ENCODE measurements at places on chromosomes 6 and 20.

GRCh38 chr6:66134021-66134420, 427.0 kb upstream of the EYS start:
- DNase-seq = no peak

GRCh38 chr20:62425281-62426058, 1.9 kb downstream of the RBBP8NL start:
- DNase-seq = no peak

DNA sequence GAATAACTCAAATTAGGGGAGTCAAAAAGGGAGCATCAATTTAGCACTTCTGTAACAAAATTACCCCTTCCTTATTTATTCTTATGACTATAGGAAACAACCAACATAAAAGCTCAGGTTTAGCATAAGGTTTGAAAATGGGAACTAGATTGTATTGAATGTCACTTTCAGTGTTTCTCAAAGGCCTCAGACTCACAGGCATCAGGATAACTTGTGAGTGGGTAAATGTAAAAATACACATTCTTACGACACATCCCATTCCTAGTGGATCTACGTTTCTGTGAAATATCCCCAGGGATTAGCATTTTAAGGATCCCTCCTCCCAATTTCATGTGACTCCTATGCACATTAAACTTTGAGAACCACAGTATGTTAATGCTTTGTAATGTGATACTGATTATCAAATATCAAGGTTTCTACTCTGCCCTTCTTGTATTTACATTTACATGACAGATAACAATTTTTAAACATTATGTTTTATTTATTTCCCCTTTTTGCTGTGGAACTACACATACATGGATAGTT, 114.8 kb downstream of the HS3ST5 start:
- DNase-seq = no peak

GRCh38 chr20:48681873-48682426, 145.8 kb downstream of the PREX1 start:
- DNase-seq = no peak

DNA sequence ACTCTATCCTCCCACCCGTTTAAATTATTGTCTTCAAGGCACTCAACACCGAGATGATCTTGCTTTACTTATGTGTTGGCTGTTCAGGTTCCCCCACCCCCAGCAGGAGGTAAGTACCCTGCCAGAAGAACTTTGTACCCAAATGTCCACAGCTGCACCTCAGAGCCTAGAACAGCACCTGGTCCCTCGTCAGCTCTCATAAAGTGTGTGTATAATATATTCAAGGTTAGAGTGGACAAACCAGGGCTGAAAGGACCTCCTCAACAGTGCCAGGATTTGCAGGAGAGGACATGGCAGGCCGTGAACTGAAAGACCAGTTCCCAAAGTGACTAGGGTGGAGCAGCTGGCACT, 5.9 kb upstream of the CPXM1 start:
- DNase-seq = no peak

DNA sequence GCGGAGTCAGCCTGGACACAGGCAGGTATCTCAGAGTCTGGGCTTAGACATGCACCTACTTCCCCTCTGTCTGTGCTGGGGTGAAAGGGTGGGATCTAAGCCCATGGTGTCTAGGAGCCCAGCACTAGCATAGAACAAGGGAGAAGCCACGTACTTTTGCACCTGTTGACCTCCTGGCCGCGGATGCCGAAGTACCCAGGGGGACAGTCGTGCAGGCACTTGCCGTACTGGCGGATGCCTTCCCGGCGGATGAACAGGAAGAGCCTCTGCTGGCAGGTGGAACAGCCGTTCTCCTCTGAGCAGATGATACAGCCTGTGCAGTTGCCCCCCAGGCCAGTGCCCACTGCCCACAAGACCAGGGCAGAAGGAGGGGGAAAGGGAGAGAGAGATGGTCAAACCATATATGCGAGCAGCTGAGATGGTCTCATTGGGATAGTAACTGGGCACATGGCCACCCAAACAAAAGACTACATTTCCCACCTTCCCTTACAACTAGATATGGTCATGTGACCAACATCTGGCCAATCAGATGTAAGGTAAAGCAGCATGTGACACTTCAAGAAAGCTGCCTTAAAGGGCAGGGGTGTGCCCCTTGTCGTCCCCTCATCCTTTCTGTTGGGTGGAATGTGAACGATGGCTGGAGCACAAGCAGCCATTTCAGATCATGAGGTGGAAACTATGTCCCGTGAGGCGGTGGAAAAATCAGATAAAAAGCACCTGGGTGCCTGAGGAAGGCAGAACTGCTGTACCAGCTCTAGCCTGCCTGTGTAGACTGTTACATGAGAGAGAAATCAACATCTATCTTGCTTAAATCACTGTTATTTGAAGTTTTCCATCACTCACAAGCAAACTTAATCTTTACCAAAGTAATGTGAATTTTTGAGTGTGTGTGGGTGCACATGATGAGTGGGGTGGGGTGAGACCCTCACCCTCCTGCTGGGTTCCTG, 34.0 kb downstream of the RSPO4 start:
- no peak for DNase-seq

- no peak for DNase-seq
Measured at GRCh38 chr6:159533016-159533415, 160.0 kb downstream of the SOD2 start.

GRCh38 chr20:58135441-58136148, 92.9 kb downstream of the ANKRD60 start:
- no peak for DNase-seq

GRCh38 chr20:5072756-5073659, 46.8 kb downstream of the PCNA start:
- DNase-seq = no peak

GRCh38 chr6:12208190-12208589, 82.0 kb upstream of the EDN1 start:
- DNase-seq = no peak

DNA sequence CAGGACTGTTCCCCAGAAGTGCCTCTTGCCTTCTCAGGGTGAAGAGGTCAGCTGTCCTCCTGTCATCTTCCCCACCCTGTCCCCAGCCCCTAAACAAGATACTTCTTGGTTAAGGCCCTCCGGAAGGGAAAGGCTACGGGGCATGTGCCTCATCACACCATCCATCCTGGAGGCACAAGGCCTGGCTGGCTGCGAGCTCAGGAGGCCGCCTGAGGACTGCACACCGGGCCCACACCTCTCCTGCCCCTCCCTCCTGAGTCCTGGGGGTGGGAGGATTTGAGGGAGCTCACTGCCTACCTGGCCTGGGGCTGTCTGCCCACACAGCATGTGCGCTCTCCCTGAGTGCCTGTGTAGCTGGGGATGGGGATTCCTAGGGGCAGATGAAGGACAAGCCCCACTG, 9.8 kb downstream of the PI16 start:
- no peak for DNase-seq
